ENCODE measurements at places on chromosomes 7 and 10.

DNA sequence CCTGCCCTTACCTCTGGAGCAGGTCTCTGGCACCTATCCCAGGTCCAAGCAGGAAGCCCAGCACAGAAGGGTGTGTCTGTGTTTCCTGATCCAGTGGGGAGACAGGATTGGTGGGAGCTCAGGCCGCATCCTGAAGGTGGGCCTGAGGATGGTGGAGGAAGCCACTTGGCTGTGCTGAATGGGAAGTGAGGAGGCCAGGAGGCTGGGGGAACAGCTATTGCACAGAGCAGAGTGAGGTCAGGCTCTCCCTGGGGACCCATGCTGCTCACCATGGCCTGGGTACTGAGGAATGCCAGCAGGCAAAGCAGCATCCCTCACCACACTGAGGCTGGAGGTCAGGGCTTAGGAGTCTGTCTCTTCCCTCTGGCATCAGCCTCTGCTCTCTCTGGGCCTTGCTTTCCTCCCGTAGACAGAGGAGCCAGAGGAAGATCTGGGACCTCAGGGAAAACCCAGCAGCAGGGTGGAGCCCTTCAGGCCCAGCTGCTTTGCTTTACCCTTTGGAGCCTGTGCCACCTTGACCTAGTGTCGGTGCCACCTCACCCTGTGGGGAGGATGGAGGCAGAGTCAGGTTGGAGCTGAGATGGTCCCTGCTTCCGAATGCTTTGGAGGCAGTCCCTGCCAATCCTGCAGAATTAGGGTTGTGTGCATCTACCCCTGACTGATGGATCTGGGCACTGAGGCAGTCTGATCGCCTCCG lies 39.0 kb downstream of the CDH23 start:
- no peak for DNase-seq

DNA sequence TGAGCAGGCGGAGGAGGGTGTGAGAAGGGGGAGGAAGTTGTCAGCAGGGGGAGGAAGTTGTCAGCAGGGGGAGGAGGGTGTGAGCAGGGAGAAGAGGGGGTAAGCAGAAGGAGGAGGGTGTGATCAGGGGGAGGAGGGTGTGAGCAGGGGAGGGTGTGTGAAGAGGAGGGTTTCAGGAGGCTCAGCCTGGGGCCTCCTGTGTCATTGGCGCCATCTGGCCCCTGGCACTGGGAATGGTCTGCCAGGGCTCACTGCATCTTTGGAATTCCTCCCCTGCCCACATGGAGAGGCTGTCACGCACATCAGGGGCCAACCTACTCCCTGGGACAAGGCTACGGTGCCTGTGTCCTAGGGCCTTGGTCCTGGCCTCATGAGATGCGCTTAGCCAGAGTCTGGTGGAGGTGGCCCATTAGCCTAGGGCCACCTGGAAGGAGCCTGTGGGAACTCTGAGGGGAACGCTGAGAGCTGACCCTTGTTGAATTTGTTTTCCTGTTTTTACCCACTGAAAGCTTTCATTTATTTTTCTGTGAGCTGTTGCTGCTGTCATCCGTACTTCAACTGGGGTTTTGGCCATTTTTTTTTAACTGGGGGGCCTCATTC lies 18.0 kb downstream of the CAMK2B start:
- DNase-seq, result no peak

- DNase-seq, result no peak
Measured at GRCh38 chr7:127158659-127159058, 94.1 kb downstream of the GRM8 start.

DNA sequence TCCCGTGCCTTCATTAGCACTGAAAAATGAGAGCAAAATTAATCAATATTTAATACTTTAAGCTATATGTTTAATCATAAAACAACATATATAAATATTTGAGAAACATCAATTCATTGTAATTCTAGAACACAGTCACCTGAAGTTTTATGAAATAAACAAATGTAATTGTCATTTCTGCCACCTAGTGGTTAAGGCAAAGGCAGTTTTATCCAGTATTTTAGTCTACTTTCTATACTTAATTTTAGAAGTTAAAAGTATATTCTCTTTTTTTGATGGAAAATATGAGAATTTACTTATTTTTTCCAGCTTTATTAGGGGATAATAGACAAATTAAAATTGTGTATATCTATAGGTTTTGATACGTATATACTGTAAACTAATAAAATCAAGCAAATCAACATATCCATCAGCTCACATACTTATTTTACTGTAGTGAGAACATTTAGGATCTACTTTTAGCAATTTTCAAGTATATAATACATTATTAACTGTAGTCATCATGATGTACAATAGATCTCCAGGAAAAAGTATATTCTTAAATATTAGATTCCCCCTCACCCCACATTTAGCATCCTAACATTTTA lies 16.9 kb downstream of the PCGF6 start:
- peak; percentile 8 for DNase-seq

GRCh38 chr10:132850896-132851295 lies 64.9 kb upstream of the NKX6-2 start:
- no peak for DNase-seq

DNA sequence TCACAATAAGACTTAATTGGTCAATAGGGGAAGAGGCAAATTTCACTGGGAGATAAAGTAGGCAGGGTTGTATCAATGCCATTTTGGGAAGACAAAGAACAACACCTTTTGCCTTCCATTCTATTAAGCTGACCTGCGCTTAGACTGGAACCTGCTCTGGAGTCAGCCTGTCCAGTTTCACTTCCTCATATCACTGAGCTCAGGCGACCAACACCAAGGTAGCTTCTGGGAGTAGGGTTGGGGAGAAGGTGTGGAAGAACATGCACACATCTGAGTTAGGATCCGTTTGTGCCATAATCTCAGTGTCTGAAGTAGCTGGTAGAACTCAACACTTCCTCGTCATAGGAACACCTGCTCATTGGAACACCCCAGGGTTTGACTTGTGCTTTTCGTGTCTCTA lies 527.4 kb upstream of the IGFBP3 start:
- DNase-seq, result no peak

DNA sequence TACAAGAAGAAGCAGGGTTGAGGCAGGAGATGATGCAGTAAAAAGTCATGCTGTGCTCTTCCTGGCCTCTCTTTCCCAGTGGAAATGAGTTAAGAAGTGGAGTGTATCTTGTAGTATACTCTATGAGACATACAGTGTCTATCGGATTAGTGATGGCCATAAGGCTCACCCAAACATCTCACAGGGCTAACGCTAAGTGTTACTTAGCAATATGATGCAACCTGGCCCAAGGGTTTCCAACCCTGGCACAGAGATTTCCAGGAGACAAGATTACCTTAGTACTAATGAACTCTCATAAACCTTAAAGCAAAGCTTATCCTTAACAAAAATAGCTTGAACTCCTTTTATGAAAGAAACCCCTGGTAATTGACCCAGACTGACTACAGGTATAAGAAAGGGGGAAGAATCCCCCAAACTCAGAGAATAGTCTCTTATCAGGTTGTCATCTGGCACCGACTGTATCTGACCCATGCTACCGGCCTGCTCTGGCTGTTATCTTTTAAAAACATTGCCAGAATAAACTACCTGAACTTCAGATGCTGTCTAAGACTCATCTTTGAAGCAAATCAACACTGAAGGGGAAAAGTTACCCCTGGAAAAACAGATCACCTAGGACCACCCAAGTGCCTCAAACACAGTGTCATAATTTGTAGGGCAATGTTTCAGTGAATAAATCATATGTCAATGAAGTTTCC lies 1002.0 kb downstream of the REEP3 start:
- DNase-seq, result no peak

DNA sequence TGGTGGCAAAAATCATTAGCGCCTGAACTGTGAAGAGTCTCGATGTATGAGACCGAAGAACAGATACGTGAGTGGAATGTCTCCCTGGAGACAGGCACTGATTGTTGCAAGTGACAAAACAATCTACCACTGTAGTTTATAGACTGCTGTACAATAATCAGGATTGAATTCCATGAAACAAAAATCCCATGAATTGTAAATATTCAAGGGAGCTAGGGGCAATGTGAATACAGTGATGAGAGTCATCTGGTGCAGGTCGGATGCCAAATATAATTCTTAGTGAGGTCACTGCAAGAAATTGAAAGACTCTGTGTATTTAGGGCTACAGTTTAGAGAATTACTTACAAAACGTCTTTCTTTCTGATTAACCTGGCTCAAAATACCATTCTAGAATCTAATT lies 594.4 kb upstream of the VSTM2A start:
- no peak for DNase-seq

Data from NCI-H1417 (cell line).